ENCODE measurements at places on chromosomes 4 and X.

GRCh38 chr4:70670332-70671014 is 4.2 kb upstream of the JCHAIN start:
- DNase-seq: no peak

GRCh38 chr4:105387466-105387865 is 86.4 kb downstream of the PPA2 start:
- no peak for DNase-seq

GRCh38 chr4:160352637-160353036 is 1249.8 kb downstream of the RAPGEF2 start:
- DNase-seq: no peak

DNA sequence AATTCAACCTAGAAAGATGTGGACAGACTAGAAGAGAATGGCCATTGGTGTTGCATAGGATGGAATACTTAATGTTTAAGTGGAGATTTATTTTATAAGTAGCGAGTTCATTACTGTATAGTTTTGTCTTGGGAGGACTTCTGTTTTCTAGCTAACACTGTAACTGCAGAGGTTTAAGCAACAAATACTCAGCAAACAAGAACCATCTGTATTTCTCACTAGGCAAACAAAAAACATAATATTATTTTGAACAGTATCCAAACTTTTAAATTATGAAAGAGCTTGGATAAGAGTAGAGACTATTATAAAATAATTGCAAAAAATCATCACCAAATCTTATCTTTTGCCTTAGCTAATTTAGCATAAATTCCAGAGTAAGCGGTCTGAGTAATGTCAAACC is 121.1 kb downstream of the GLRA3 start:
- no peak for DNase-seq

- no peak for DNase-seq
These were observed 77.4 kb downstream of the ANKRD17 start for GRCh38 chr4:73181231-73181630.

Data from activated CD8-positive, alpha-beta T cell treated with anti-CD3 and anti-CD28 coated beads, Interleukin-2, amount 10 ng/mL, durations not matched to agents 7 days and 5 days (primary cell).